NCI-H1092 (cell line): ENCODE measurements at places on chromosomes 16 and 17.

DNA sequence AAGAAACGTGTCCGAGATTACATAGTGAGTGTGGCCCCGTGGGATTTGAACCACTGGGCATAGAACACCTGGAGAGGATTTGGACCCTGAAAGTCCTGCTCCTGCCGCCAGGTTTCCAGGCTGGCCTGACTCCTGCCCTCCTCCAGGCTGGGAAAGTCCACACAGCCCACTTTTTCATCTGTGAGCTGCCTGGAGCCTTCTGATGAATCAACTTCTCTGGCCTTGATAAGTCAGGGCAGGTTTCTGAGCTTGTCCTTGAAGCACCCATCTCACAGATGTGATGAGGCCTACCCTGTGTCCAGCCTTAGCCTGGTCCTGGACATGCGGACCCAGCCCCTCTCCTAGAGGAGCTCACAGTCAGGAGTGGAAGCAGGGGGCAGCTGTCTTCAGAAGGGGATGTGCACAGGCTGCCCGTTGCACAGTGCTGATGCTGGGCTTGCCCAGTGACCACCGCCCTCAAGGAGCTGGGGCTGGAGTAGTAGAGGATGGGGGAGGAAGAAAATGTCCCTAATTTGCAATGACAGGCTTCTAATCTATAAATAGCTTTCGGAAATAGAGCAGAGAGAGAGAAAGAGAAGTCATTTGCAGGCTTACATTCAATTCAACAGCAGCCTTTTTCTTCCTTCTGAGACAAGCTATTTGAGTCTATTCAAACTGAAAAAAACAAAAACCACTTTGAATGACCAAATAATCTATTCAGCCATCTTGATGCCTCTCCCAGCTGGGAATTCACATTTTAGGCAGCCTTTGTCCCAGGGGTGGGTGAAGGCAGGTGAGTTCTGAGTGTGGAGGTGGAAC, 73.5 kb upstream of the DNAJA2 start:
- no peak for DNase-seq

- no peak for DNase-seq
Observed at GRCh38 chr17:48639982-48640857, 14.1 kb upstream of the HOXB9 start.

- DNase-seq = peak; percentile 70
Observed at GRCh38 chr17:39238311-39238972, 12.7 kb upstream of the STAC2 start.

- no peak for DNase-seq
Observed at GRCh38 chr17:77090476-77090875, 50.3 kb upstream of the SEC14L1 start.

- no peak for DNase-seq
Observed at GRCh38 chr16:23516366-23517137, 6.3 kb upstream of the GGA2 start.

- no peak for DNase-seq
Observed at GRCh38 chr16:78437352-78437968, 338.0 kb downstream of the WWOX start.

DNA sequence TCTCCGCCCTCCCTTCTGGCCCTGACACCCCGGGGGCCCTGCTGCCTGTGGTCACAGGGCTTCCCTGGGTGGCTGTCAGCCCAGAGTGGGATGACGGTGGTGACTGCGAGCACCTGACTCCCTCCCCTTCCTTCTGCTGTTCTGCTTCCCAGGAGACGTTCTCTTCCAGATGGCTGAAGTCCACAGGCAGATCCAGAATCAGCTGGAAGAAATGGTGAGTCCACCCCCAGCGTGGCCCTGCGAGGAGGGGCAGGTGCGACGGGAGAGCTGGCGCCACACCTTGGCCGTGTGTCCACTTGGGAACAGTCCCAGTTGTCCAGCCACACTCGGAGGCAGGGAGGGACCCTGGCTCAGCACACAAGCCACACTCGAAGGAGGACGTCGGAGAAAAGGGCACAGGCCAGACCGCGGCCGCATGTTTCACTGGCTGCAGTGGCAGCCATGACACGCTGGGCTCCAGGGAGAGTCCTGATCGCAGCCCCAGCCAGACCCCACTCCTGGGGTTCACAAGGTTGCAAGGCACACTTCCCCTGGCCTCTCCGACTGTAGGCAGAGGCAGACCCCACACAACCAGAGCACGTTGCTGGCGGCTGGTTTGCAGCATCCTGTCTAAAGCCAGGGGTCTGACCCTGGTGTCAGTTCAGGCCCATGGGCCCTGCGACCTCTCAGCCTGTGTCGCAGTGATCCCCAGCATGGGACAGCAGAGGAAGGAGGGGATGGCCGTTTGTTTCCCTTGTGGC, 49.9 kb downstream of the BAIAP2 start:
- no peak for DNase-seq

GRCh38 chr16:66408163-66409048, 18.7 kb upstream of the BEAN1 start:
- DNase-seq = no peak

- no peak for DNase-seq
Observed at GRCh38 chr17:41503202-41503601, 2.2 kb downstream of the KRT13 start.

- no peak for DNase-seq
Observed at GRCh38 chr17:63270610-63271009, 175.5 kb downstream of the CYB561 start.

DNA sequence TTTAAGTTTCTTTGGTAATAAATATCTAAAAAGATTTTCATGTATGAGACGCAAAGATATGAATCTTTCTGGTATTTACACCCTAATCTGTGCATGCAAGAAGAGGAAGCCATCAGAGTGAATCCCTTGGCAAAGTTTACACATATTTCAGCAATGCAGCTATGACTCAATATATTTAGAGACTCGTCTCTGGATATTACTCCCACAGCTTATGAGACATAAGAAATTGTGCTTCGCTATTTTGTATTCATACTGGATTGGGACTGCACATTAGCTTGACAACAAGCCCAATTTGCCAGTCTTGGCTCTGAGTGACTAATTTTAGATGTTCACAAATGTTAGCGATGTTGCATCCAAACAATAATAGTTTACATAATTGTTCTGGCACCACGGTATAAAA, 532.0 kb downstream of the CDH11 start:
- no peak for DNase-seq

DNA sequence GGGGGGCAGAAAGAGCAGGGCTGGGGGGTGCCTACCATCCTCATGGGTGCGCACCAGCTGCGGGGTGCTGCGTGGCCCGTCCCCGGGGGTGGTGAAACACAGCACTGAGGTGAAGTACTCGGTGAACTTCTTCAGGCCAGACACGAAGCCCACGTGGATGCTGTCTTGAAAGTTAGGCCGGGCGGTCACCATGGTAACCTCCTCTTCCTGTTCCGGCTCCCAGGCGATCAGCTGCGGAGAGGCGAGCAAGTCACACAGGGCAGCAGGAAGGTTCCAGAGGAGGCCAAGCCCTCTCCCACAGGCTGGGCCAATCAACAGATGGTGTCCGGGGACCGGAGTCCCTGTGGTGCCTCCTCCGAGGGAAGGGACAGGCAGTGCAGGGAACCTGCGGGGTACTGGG, 90.1 kb upstream of the CDC42EP4 start:
- no peak for DNase-seq

DNA sequence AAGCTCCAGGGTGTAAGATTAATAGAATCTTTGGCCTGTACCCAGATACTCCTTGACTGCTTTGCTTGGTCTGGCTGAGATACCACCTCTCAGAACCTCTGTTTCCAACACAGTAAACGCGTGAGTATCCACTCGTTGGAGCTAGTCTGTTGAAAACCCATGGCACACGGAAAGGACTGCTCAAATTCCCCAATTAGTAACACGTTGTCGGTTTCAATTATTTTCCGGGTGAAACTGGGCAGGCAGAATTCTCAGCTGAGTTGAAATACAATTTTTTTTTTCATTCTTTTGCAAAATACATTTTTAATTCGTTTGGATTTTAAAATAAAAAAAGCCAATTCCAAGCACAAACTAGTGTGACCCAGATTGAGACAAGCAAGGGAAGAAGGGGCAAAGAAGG, 120.5 kb downstream of the MAF start:
- no peak for DNase-seq

- no peak for DNase-seq
Observed at GRCh38 chr16:80592273-80592672, 51.5 kb downstream of the DYNLRB2 start.

- no peak for DNase-seq
Observed at GRCh38 chr17:31114956-31115555, 20.3 kb downstream of the NF1 start.

DNA sequence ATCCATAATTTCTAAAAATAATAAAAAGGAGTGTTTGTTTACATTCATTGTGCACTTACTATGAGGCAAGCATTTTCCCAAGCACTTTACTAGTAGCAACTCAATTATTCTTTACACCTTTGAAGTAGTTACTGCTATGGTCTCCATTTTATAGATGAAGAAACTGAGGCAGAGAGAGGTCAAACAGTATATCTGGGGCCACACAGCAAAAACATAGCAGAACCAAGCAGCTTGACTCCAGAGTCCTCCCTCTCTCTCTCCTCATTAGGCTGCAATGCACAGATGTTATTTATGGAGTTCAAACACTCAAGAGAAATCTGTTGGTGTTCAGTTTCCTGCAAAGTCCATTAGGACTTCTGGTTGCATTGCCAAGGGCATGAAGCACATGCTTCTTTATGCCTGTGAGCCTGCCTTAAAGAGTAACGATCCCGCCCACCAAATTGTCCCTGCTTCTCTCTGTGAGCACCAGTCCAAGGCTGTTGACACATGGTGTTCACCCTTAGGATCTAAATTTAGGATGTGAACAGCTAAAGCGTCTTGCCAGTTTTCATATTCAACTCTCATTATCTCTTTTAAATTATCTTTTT, 44.0 kb downstream of the GPRC5B start:
- DNase-seq = peak; percentile 94

DNA sequence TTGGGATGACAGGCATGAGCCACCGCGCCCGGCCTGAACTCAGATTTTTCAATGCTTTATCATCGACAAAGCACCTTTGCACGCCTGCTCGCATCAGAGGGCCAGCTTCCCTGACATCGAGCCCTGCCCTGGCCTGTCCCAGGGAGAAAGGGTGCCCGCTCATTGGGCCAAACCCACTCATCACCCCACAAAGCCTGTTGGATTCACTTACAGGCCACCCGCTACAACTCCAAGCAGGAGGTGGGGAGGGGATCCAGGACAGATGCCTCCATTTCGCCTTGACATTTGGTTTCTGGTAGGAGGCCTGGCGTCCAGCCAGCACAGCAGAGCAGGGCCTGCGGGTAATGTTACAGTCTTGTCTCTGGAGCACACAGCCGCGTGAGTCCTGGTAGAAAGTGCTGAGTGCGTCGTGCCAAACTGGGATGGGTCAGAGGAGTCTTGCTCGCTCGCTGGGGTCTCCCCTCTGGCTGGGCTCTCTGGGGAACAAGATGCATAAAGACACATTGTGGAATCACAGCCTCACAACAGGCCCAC, 19.8 kb downstream of the SMTNL2 start:
- peak; percentile 27 for DNase-seq

- no peak for DNase-seq
Observed at GRCh38 chr17:28663723-28664122, 1.7 kb downstream of the SUPT6H start.

- no peak for DNase-seq
Observed at GRCh38 chr16:23635958-23636357, 5.2 kb downstream of the PALB2 start.
